ENCODE measurements at places on chromosomes 6 and 20. TPM values are rescaled to one million over a fixed set of nuclear protein-coding genes. Genes with fewer than 3 reads are reported as not detected.

- no peak overlapping the region for H3K27ac ChIP-seq
- H3K4me1 ChIP-seq = peaks cover 15% of the 10 kb centered on the region
- no peak overlapping the region for H3K4me3 ChIP-seq
- peaks cover 26% of the 10 kb centered on the region for H3K36me3 ChIP-seq
- DNase-seq = no peak
- H3K27me3 ChIP-seq = no peaks in the 10 kb centered on the region
Observed at GRCh38 chr6:154223296-154223695, 133.3 kb downstream of the IPCEF1 start.

DNA sequence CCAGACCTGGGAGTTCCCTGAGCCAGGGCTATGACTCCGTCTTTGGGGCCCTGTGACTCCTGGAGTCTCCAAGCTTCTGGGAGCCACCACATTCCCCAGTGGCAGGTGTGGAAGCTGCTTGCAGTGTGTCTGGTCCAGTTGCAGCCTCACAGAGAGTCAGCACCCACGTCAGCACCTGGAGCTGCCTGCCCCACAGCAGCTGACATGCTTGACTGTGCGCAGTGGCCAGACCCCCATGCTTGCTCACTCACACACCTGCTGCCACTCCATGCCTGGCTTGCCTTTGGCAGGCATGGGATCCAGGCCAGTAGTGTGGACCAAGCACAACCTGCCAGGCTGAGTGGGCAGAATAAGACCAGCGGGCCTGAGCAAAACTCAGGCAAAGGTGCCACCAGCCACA lies 31.0 kb upstream of the ASIP start:
- H3K4me1 ChIP-seq = no peaks in the 10 kb centered on the region
- H3K4me3 ChIP-seq = no peak overlapping the region
- peaks cover 1% of the 10 kb centered on the region for H3K27me3 ChIP-seq
- DNase-seq = no peak

DNA sequence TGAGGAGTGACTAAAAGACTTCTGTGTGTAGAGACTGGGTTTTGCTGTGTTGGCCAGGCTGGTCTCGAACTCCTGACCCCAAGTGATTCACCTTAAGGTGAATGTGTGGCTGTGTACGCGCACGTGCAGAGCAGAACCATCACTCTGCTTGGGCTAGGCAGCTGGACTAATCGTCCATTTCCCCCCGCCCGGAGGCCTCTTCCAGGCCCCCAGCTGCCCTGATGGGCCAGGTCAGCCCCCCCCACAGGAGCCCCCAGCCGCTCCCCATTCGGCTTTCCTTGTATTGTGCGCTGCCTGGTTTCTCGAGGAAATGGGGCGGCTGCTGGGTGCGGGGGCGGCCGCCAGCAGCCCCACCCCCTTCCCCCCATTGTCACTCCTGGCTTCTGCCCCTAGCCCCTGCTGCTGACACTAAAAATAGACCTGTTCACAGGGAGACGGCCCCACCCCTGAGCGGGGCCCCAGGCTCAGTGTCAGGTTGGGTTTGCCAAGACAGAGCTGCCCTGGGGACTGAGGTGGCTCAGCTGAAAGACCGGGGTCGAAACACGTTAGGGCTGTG lies 24.6 kb upstream of the CSNK2A1 start:
- H3K27me3 ChIP-seq = peaks cover 29% of the 10 kb centered on the region
- no peak for DNase-seq
- no peaks in the 10 kb centered on the region for H3K36me3 ChIP-seq
- H3K4me3 ChIP-seq = no peak overlapping the region
- H3K4me1 ChIP-seq = peaks cover 16% of the 10 kb centered on the region

DNA sequence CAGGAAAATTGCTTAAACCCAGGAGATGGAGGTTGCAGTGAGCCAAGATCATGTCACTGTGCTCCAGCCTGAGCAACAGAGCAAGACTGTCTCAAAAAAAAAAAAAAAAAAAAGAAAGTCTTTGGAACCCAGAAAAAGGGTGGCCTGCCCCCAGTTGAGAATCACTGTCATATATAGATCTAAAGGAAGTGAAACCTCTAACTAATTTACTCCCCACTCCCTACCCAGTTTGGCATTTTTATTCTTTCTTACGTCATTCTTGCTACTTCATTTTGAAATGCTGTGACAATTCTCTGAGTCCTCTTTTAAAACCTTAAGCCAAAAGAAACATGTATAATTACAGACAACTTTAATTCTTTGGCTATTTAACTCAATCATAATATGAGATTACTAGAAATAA lies 254.8 kb downstream of the CDC5L start:
- no peak overlapping the region for H3K27ac ChIP-seq
- no peaks in the 10 kb centered on the region for H3K4me1 ChIP-seq
- H3K4me3 ChIP-seq = no peak overlapping the region
- no peaks in the 10 kb centered on the region for H3K36me3 ChIP-seq
- DNase-seq = no peak
- no peaks in the 10 kb centered on the region for H3K27me3 ChIP-seq

The RAET1L gene
- 3.1 TPM for polyA plus RNA-seq

- H3K4me3 ChIP-seq = peak within 1 kb of the TSS; percentile 9
- no peaks in the 10 kb centered on the region for H3K27me3 ChIP-seq
- peak; percentile 55 for DNase-seq
- H3K4me1 ChIP-seq = no peaks in the 10 kb centered on the region
- H3K27ac ChIP-seq = peak within 1 kb of the TSS; percentile 66
Observed at GRCh38 chr6:32816746-32817204, at the start of gene HLA-DOB. Gene HLA-DOB, minus strand, starts transcription at chr6:32817002. Its CDS starts 51 bp downstream, at chr6:32816951.

DNA sequence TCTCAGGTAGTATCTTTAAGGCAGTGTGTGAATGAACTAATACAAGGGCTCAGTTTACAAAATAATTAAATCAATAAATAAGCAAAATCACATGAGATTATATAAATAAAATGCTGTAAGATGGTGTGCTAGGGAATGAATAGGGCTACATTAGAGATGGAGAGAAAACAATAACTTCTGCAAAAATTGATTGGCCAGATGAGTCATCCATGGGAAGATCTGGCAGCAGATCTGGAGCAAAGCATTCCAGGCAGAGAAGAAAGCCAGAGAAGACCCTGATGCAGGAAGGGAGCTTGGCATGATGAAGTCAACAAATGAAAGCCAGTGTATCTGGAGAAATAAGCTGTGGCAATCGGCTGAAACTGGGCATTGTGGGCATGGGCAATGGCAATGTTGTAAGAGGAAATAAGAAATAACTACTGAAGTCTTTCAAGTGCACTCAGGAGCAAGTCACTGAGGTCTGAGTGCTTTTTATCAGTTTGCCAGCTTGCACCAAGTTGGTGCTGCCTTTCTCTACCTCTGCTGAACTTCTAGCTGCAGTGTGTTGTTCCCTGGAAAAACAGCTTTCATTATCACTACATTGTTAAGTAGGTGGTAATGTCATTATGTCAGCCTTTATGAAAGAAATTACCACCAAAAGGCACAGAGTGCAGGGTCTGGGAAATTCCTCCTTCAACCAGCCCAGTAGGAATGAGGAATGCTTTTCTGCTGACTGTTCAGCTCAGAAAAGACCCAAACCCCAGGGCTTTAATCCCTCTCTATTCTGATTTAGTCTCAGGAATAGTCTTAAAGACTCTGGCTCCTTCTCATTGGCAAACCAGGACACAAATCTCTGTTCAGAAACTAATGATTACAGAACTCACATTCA lies 231.6 kb downstream of the HTR1B start:
- no peak overlapping the region for H3K4me3 ChIP-seq
- DNase-seq = no peak
- no peaks in the 10 kb centered on the region for H3K27me3 ChIP-seq
- no peaks in the 10 kb centered on the region for H3K4me1 ChIP-seq
- H3K36me3 ChIP-seq = no peaks in the 10 kb centered on the region

- H3K4me1 ChIP-seq = peaks cover 2% of the 10 kb centered on the region
- H3K4me3 ChIP-seq = peak overlapping the region; percentile 54
- peaks cover 22% of the 10 kb centered on the region for H3K36me3 ChIP-seq
Observed at GRCh38 chr20:34544109-34544796, 14.3 kb upstream of the MAP1LC3A start.

DNA sequence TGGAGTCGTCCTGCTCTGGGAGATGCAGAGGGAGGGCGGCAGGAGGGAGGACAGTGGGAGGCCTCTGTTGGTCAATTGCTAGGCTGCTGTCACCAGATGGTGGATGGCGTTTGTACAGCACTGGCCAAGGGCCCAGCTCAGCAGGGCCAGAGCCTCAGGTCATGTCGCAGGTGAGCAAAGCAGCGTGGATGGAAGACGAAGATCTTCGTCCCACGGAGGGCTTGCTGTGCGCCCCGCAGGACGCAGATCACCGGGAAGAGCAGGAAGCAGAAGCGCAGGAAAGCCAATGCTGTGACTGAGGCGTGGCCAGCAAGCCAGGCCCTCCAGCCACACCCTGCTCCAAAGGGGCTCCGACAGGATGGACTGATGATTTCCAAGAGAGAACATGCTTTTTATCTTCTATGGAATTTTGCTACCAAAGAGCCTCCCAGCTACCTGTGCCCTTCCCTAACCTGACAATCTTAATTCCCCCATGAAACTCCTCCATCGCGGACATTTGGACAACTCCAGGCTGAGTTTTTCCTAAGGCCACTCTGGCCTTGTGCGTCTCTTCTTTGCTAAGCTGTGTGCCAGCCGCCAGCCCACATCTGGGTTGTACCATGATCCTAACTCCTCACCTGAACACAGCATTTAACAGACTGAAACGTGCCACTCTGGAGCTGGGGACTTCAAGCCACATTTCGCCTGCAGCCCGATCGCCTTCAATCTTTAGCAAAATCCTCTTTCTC lies 3.5 kb upstream of the SLCO4A1 start:
- no peak overlapping the region for H3K27ac ChIP-seq
- no peak overlapping the region for H3K4me3 ChIP-seq
- H3K36me3 ChIP-seq = no peaks in the 10 kb centered on the region
- H3K4me1 ChIP-seq = peaks cover 27% of the 10 kb centered on the region
- peaks cover 11% of the 10 kb centered on the region for H3K27me3 ChIP-seq

DNA sequence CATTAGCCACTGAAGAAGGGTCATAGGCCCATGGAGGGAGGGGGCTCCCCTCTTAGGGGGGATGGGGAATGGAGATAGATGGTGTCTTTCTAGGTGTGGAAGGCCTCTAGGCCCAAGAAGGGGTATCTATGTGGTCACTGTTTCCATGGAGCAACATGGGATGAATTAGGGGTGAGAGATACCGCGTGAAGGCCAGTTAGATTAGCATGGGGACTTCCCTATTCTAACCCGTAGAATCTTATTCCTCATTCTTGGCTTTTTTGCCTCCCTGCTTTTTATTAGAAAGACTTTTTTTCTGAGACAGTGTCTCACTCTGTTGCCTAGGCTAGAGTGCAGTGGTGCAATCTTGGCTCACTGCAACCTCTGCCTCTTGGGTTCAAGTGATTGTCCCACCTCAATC lies 3.2 kb downstream of the RAB44 start:
- DNase-seq = no peak
- H3K27ac ChIP-seq = no peak overlapping the region
- H3K4me1 ChIP-seq = no peaks in the 10 kb centered on the region
- no peaks in the 10 kb centered on the region for H3K36me3 ChIP-seq
- no peak overlapping the region for H3K4me3 ChIP-seq
- H3K27me3 ChIP-seq = no peaks in the 10 kb centered on the region

GRCh38 chr6:150631283-150631983 lies 31.7 kb downstream of the PLEKHG1 start:
- peaks cover 4% of the 10 kb centered on the region for H3K36me3 ChIP-seq
- H3K4me1 ChIP-seq = peaks cover 59% of the 10 kb centered on the region
- no peak for DNase-seq
- no peaks in the 10 kb centered on the region for H3K27me3 ChIP-seq

- no peaks in the 10 kb centered on the region for H3K4me1 ChIP-seq
- no peak for DNase-seq
- no peaks in the 10 kb centered on the region for H3K27me3 ChIP-seq
- no peaks in the 10 kb centered on the region for H3K36me3 ChIP-seq
- no peak overlapping the region for H3K27ac ChIP-seq
- H3K4me3 ChIP-seq = no peak overlapping the region
Observed at GRCh38 chr6:99022039-99022609, 74.4 kb upstream of the FBXL4 start.

The CTAGE9 gene
- polyA plus RNA-seq = 0.02 TPM

GRCh38 chr6:39357998-39358686 lies 35.6 kb upstream of the KCNK16 start:
- H3K4me1 ChIP-seq = peaks cover 5% of the 10 kb centered on the region
- no peak for DNase-seq
- no peak overlapping the region for H3K27ac ChIP-seq
- no peaks in the 10 kb centered on the region for H3K27me3 ChIP-seq

DNA sequence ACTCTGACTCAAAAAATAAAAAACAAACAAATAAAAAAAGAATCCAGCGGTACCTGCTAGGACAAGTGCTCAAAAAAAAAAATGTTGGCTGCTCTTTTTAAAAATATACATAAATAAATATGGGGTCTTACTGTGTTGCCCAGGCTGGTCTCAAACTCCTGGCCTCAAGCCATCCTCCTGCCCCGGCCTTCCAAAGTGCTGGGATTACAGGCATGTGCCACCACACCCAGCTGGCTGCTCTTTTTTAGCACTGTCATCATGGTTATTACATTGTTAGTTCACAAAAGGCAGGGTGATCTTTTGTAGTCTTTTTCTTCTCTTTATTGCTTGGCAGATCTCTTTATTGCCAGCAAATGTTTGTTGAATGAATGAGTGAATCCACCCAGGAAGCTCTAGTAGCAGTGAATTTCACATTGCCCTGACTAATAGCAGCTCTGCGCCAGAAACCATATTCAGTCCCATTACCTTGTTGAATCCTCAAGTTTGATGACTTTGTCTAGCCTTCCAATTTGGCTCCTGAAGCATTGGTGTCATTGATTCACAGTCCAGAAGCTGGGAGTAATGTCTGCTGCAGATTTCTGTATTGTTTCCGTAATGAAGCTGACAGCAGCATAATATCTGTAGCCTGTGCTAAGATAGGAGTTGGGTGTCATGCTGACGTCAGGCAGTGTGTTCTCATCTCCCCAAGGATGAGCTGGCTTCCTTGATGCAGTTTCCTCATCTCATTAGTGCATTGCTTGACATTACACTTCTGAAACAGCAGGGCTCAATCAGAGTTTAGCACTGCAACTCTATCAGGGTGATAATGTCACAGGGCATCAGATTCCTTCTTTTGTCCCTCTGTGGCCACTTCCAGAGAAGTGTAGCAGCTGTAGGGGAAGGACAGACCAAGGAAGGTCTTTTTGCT lies 84.9 kb upstream of the TGM3 start:
- no peaks in the 10 kb centered on the region for H3K36me3 ChIP-seq
- peaks cover 9% of the 10 kb centered on the region for H3K4me1 ChIP-seq
- H3K27me3 ChIP-seq = peaks cover 24% of the 10 kb centered on the region
- DNase-seq = no peak
- H3K27ac ChIP-seq = no peak overlapping the region

The NAA20 gene
- polyA plus RNA-seq = 105 TPM

GRCh38 chr6:149063468-149063867 lies 254.0 kb upstream of the TAB2 start:
- H3K4me1 ChIP-seq = peaks cover 22% of the 10 kb centered on the region
- H3K36me3 ChIP-seq = no peaks in the 10 kb centered on the region
- DNase-seq = no peak
- no peak overlapping the region for H3K4me3 ChIP-seq
- H3K27me3 ChIP-seq = no peaks in the 10 kb centered on the region

The BFSP1 gene
- 0.27 TPM for polyA plus RNA-seq

GRCh38 chr6:169622618-169623017 lies 79.2 kb downstream of the WDR27 start:
- peaks cover 3% of the 10 kb centered on the region for H3K4me1 ChIP-seq
- no peaks in the 10 kb centered on the region for H3K27me3 ChIP-seq
- peaks cover 5% of the 10 kb centered on the region for H3K36me3 ChIP-seq
- no peak for DNase-seq
- no peak overlapping the region for H3K27ac ChIP-seq

Data from thymus (tissue), 14 donors.